ENCODE measurements at places on chromosomes 4 and X.

DNA sequence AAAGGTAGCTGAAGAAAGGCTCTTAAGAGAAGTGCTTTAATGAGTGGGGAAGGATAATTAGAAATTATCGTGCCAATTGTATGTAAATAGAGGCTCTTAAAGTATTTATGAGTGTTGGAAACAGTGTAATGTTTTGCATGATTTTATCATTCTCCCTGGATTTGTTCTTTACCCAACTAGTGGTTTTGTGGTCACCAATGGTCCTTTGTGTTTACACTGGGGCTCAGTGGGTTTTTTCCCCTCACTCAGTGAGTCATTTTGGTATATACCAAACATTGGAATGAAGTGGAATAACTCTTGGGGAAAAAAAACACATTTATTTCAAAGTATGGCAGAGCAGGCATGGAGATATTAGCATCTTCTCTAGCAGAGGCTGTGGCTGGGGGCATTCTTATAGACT, 20.8 kb upstream of the LGI2 start:
- DNase-seq, result no peak

GRCh38 chr4:3472411-3473141, 9.5 kb downstream of the DOK7 start:
- no peak for DNase-seq

- DNase-seq, result no peak
Observed at GRCh38 chr4:134560728-134561127, 359.1 kb upstream of the PABPC4L start.

DNA sequence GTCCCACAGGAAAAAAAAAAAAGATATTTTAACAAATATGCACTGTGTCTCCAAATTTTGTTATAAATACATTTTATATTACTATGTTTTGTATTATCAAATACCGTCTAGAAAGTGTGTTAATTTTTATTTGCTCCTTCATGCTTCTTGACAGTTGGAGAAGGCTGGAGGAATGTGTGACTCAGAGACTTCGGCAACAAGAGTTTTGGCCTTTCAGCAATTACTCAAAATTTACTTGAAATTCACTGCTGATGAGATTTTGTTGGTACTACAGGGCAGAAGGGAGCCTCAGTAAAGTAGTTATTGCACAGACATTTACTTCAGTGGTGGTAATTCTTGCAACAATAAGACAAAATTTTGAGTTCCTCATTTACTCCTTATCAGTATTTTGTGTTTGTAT, 2164.0 kb downstream of the PCDH7 start:
- DNase-seq, result no peak

GRCh38 chr4:112403101-112403945, 106.2 kb downstream of the ALPK1 start:
- no peak for DNase-seq

DNA sequence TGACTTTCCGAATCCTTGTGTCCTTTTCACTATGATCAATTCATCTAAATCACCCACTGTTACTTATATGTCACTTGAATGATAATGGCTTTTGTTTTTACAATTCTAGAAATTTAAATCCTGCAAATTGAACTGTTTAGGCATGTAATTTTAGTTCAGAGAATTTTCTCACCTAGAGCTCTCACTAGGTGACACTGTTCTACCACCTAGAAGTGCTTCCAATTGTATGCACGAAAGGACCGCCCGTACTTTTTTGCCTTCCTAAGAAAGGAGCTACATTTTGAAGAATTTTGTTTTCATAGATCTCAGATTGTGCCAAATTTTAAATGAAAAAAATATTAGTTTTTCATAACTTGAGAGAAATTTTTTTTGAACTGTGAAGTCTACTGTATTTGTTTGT, 481.6 kb upstream of the FSTL5 start:
- no peak for DNase-seq

DNA sequence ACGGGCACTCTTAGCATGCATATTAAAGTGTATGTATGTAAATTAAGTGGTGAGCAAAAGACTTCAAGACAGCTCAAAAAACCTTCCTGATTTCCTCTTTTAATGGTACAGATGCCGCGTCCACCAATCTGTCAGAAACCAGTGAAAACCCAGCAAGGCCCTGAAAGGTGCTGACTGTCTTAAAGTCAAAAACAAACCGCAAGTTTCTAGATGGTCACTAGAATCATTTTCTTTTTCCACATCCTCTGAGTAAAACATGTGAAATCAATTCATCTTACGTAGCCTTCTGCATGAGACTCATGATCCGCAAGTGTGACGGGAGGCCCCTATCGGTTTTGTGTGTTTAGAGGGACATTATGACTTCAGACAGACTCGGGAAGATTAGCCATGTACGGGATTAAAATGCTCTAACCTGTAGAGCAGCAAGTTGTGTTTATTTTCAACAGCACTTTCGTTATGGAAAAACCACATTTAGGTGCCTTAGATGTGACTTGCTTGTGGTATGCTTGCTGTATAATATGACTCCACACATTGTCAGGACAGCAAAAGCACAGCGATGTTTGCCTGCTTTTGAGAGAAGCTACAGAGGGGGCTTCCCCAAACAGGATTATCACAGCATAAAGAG, 88.2 kb upstream of the STS start:
- DNase-seq, result no peak

DNA sequence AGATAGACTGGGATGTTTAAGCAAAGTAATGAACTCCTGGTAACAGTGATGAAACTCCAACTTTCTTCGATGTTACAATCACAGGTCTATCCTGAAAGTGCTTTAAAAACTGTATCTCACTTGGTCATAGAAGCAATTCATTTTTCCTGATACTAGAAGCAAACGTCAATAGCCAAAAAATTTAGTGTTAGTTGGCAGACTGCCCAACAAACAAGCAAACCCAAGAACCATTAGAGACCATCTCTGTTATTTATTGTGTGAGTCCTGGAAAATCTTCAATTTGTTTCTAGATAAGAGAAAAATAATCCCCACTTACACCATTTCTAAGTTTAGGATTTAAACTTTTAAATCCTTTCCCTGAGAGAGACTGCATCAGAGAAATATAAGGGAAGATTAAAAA, 553.9 kb downstream of the INPP4B start:
- no peak for DNase-seq

GRCh38 chrX:2283111-2283859, 217.5 kb downstream of the DHRSX start:
- no peak for DNase-seq

- DNase-seq, result no peak
Observed at GRCh38 chr4:997375-998071, 4.3 kb upstream of the SLC26A1 start.

DNA sequence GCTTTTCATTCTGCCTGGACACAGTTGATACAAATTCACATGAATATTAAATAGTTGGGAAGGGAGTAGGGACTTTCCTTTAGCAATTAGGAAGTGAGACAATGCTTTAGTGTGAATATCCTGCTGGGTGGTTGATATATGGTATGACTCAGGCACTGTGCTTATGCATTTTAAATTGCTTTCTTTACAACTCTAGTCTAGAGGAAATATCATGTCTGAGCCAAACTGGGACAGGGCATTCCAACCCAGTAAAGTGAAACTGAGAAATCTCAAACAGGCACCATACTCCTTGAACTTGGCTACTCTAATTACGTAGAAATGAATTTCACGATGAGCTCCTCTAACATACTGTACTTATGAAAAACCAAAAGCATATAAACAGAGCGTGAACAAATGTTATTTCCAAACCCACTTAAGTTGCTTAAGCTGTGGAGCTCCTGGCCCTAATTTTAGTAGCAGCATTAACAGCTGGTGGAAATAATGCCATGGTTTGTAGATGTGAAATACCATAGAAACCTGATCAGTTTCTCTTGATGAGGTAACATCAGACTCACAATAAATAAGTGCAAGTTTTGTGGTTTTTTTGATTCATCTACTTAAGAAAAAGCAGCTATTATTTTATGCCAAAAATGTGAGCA, 242.9 kb upstream of the GK2 start:
- DNase-seq, result peak; percentile 47

DNA sequence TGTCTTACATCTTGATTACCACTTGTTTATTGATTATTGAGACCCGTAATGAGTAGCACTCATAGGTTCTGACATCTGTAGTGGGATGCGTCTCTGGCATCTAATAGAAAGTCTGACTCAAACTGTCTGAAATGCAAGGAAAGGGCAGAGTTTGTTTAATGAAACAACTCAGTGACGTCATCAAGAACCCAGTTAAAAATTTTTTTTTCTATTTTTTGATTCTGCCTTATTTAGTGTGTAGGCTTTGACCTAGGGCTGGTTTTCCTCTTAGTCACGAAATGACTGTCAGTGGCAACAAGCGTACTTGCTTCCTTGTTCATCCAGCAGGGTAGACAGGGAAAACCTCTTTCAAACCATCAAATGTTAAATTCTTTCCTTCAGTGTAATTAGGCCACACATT, 3.1 kb upstream of the CDKL5 start:
- DNase-seq, result peak; percentile 90

- no peak for DNase-seq
Observed at GRCh38 chrX:107610667-107611066, 17.6 kb upstream of the PRPS1 start.

DNA sequence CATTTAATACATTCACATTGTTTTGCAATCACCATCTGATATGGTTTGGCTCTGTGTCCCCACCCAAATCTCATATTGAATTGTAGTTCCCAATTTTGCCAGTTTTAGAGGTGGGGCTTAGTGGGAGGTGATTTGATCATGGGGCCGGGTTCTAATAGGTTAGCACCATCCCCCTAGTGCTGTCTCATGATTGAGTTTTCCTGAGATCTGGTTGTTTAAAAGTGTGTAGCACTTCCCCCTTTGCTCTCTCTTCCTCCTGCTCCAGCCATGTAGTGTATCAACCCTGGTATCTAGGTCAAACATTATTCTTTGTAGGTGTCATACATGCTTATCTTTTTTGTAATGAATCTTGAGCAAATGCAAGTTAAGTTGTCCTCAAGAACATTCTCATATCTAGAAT, 83.3 kb upstream of the KIT start:
- DNase-seq, result no peak

DNA sequence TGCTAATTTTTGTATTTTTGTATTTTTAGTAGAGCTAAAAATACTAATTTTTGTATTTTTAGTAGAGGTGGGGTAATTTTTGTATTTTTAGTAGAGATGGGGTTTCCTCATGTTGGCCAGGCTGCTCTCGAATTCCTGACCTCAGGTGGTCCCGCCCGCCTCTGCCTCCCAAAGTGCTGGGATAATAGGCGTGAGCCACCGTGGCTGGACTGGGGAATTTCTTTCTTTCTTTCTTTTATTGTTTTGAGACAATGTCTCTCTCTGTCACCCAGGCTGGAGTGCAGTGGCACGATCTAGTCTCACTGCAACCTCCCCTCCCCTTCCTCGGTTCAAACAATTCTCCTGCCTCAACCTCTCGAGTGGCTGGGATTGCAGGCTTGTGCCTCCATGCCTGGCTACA, 83.0 kb downstream of the FAM193A start:
- no peak for DNase-seq

DNA sequence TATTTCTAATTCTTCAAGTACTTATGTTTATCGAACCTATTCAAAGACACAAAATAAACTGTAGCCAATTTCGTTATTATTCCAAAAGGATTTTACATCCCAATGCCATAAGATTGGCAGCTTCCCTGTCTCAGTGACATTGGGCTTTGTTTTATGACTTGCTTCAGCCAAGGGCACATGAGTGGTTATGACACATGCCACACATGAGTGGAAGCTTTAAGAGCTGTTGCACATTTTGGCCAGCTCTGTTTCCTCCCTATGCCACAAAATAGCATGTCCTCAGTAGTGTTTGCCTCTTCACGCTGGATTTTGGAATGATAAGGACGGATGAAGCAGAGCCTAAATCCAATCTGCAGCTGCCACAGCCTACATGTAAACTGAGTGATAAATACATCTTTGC, 21.9 kb downstream of the SEC24D start:
- DNase-seq, result no peak

DNA sequence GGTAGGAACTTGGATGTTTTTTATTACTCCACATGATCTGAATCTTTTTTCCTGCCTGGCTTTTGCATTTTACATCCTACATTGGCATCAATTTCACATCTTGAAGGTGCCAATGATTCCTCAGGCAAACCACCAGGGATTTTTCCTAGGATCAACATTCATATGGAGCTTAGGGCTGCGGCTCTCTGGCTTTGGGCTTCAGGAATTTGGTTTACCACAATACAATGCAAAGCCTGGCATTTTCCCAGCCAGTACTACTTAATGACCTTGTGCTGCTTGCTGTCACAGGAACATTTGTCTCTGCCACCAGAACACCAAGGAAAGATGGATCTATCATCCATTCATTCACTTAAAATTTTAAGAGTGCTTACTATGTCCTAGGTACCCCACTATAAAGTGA, 180.7 kb downstream of the PDGFC start:
- DNase-seq, result peak; percentile 51

GRCh38 chr4:18815779-18816173, 794.2 kb upstream of the LCORL start:
- no peak for DNase-seq
